ENCODE measurements at places on chromosomes 16 and 17.
A peak's percentile ranks its signal among the peaks of the same experiment; 100 is the strongest.

GRCh38 chr17:44191941-44192496 is 5.2 kb downstream of the TMUB2 start:
- no peak for DNase-seq

GRCh38 chr17:794876-795275 is 12.7 kb downstream of the MRM3 start:
- peak; percentile 44 for DNase-seq

GRCh38 chr17:60327134-60327900 is 64.6 kb downstream of the USP32 start:
- DNase-seq: no peak

DNA sequence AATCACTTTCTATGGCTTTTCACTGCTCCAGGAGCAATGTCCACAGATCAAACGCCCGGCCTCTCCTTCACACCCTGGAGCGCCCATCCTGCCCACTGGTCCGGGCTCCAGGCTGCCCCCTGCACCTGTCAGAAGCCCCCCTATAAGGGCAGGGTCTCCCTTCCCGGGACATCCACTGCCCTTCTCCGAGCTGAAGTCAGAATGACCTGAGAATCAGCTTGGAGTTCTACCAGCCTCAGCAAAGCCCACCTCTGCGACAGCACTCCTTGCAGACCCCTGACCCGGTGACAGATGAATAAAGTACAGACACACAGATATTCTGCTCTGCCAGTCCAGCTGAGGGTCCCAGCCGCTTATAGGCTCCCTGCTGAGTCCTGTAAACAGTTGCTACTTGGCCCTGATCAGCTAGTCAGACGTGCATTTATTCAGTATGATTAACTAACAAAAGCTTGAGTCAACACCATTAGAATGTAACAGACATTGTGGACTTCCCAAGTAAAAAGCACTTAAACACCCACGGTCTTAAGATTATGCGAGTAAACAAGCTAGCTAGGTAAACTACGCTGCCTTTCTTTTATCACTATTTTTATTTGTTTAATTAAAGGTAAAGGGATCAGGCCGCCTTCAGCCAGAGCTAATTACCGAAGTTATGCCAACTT is 4.8 kb downstream of the SLC7A5 start:
- no peak for DNase-seq

GRCh38 chr17:76884995-76885893 is 17.0 kb downstream of the MGAT5B start:
- DNase-seq: no peak

DNA sequence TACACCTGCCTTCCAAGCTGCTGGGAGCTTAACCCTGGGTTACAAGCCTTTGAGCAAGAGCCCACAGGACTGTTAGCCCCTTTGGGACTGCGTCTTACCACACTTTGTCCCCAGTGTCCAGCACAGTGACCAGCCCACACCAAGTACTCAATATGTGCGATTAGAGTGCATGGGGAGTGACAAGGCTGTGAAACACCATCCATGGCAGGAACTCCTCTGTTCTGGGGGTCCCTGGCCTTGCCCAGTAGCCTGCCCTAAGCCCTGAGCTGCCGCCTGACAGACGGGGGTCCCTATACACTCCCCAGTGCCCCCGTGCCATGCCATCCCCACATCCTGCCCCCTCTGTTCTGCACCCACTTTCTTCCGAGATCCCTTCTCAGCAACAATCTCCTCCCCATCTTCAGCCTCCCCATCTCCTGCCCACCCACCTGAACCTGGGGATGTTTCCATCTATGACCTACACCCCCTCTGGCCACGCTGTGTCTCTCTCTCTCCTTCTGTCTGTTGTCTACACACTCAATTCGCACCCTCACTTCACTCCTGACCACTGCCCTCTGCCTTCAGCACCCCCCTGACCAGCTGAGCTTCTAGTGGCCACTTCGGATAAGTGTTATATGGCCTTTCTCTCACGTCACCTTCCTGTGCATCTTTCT is 112.9 kb upstream of the SMURF2 start:
- no peak for DNase-seq

DNA sequence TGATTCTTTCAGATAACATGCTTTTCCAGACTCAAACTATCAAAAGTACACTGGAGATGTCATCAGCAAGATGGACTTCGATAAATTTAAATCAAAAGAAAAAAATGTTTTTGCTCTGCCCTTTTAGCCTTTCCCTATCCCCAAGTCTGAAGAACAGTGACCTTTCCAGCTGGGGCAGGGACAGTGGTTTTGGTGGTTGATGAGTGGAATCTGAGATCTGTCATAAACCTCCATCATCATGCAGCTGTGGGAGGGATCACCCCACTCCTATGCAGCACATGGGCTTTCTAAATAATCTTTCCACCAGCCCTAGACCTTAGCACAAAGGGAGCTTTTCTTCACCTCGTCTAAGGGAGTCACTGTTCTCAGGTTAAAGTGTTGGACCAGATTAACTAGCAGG is 869.5 kb upstream of the SOX9 start:
- no peak for DNase-seq

DNA sequence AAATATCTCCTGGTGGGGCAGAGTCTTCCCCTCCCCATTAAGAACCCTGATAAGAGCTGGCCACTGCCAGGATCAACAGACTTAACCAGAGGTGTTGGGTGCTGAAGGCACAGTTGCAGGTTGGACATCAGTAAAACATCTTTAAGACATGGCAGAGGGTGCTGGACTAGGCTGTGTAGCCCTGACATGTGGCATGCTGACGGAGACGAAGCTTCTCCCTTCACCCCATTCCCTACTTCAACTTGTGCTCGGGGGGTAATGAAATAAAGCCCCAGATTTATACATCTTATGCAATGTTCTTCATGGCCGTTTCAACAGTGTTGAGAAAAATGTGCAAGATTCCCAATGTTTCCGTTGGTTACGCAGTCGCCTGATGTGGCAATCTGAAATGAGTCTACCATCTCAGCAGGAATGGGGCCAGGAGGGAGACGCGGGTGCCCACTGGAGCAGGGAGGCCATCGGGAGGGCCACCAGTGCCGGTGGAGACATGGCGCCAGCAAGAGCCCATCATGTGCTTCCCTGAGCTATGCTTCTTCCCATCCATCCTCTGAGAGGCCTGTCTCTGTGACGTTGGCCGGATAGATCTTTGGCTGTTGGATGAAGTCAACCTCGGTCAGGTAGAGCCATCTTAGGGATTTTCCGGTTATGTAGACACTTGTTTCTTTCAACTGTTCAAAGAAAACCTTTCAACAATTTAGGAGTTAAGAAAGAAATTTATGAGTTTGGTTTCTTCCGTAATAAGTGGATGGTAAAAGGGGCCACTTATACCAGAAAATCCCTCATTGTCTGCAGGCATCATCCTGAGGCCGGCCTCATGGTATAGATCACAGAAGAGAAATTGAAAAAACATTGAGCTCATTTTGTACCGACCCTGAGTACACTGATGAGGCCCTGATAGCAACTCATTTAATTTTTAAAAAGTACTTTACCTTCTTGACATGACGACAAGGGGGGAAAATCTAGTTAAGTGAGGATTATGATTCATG is 6.4 kb downstream of the IRF8 start:
- no peak for DNase-seq

DNA sequence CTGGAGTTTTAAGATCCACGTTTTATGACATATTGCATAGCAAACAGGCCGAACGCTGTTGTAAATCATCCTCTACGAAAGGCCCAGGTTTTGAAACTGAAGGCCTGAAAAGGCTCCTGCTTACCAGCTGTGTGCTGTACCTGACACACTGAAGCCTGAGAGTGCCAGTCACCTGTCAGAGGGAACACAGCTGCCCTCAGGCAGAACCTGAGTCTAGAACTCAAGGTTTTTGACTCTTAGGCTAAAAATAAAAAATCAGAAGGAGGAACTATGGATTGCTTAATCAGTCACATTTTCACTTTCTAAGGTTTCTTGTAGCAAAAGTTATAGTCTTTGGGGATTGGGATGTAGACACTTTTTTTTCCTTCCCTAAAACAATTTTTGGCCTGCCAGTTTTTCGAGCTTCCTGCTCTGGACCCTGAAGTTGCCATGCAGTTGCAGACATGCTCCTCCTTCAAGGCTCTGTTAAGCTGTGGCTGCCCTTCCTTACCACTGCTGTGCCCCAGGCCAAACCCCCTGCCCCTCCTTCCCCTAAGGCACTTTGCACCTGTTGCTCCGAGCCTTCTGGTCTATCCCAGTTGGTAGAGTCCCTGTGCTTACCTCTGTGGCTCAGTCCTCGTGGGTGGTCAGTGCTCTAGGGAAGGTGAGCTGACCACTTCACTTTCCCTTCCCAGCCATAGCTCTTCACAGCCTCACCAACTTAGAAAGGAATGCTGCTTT is 56.6 kb downstream of the TENT4B start:
- DNase-seq: no peak

- no peak for DNase-seq
Observed at GRCh38 chr16:57159447-57159846, 26.4 kb downstream of the PSME3IP1 start.

GRCh38 chr17:1617620-1618174 is 10.9 kb downstream of the SLC43A2 start:
- DNase-seq: no peak

DNA sequence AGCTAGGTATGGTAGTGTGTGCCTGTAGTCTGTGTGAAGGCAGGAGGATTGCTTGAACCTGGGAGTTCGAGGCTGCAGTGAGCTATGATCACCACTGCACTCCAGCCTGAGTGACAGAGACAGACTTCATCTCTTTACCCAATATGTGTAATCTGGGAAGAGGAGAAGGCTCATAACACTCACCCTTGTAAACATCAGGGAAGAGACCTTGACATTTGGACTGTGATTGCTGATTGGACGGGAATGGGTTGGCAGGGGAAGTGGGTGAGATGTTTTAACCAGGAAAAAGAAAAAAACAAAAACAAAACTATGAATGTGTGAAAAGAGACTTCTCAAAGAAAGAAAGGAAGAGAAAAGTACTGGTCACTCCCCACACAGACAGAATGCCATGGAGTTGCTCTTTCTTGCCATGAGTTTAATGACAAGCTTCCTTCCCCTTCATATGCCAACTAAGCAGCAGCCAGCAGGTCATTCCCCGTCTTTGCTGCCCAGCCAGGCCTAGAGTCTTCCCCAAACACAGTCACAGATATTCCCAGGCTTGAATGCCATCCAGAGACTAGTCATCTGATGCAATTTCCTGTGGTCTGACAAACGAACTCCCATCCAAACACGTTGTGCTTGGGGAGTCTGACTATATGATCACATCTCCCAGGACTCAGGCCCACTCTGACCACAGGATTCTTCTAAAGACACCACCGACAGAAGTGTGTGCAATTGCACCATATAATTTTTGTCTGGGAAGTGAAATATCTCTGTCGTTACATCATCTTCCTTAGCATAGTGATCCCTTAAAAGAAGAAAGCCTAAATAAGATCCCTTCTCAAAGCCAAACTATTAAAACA is 3.6 kb upstream of the XAF1 start:
- peak; percentile 41 for DNase-seq

DNA sequence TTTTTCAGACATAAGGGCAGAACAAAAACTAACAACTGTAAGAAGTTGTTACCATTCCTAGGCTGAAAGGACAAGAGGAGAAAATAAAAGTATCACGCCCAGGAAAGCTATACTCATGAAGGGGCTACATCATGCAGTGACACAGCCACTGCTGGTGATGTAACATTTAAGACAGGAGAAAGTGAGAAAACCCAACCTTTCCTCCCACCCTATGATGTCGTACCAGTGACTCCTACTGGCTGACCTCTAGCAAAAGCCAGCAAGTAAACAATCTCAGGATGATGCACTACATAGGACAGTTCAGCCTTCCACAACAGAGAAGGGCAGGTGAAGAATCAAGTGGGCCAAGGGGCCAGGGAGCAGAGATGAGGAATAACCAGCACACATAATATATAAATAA is 14.0 kb upstream of the OR1E2 start:
- peak; percentile 7 for DNase-seq

GRCh38 chr17:48427598-48427997 is 2.4 kb downstream of the SKAP1 start:
- DNase-seq: peak; percentile 50

DNA sequence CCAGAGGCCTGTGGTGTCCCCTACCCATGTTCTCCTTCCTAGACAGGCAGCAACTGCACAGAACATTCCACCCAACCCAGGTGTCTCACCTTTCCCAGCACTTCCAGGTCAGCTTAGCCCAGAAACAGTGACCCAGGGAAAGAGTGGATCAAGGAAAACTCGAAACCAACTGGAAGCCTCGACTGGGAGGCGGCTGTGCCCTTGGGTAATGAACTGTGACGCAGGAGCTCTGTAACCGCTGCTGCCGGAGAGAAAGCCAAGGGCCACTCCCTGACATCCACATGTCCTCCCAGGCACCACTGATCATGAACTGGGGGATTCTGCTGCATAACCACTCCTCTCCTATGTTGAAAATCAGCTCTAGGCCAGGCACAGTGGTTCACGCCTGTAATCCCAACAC is 34.4 kb downstream of the WDR59 start:
- no peak for DNase-seq

DNA sequence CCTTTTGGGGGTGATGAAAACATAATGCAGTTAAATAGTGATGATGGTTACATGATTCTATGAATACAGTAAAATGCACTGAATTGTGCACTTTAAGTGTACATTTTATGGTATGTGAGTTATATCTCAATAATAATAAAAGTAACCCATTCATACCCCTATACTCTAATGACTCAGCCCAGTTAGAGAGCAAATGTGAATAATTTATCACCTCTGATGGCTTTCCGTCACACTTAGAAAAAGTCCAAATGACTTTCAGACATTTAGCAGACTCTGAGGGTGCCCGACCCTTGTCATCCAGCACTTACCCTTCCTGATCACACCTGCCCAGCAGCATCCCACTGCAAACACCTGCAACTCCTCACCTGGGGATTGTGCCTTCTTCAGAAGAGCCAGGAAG is 148.1 kb upstream of the MAF start:
- no peak for DNase-seq

DNA sequence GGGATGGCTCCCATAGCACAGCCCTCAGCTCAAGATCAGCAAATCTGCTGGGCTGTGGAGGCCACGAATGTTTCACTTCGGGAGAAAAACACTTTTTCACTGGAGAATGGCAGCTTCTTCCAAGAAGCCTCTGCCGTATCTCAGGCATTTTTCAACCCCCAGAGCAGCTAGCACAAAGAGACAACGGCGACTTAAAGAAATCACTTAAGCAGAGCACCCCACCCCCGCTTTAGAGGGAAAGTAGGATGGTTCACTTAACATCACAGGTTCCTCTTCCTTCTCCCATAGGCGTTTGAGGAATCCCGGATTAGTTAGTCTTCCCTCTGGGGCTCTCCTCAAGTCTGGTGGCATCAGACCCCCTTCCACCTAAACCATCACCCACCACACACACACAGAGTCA is 27.6 kb downstream of the CYB561 start:
- DNase-seq: no peak

All from CD4-positive, alpha-beta T cell treated with Interferon alpha-2 for 1 hour (primary cell).